Brain (organoid and tissue), 16 donors: ENCODE measurements at places on chromosomes 7 and 10.
A peak's percentile ranks its signal among the peaks of the same experiment; 100 is the strongest.

DNA sequence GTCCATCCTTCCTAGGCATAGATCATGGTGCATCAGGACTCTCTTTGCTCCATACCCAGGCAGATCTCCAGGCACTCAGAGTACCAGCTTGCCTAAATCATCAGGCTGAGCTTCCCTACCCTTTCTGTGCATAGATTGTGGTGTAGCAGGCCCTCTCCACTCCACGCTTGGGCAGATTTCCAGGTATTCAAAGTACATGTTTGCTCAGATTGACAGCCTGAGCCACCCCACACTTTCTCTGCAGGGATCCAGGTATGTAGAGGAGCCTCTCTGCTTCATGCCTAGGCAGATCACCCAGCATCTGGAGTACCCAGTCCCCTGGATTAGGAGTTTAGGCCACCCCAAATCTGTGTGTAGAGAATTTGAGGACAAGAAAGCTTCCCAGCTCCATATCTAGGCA, 957.4 kb upstream of the LRRTM3 start:
- DNase-seq: no peak

GRCh38 chr7:85573844-85574243, 387.0 kb upstream of the SEMA3D start:
- no peak for DNase-seq

GRCh38 chr7:80070391-80070790, 64.2 kb upstream of the GNAI1 start:
- no peak for DNase-seq

DNA sequence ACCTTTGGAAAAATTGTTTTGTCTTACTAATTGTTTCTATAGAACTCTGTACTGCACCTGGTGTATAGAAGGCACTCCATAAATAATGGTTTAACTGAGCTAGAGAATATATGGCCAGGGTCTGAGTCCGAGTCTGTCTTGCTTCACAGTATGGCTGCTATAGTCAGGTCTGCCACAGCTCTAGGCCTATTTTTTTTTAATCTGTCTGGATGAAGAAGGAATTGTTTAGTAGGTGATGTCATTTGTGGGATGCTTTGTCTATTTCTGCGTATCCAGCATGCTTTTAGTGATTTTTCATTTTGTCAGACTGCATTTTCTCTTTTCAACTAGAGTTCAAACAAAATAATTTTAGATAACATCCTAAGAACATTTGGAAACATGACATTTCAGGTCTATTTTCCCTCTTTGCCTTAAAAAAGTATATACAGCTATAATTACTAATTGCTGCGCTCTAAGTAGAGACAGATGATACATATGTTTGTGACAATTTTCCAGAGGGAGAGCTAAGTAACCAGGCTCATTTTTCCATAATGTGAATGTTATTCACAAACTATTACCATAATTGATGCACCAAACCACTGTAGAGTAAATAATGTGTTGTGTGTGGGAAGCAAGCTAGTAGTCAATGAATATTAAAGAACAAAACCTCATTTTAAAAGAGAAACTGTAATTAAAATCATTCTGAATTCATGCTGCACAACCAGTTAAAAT, 361.7 kb downstream of the AUTS2 start:
- peak; percentile 35 for DNase-seq

GRCh38 chr10:67076144-67076543, 150.3 kb downstream of the LRRTM3 start:
- no peak for DNase-seq

GRCh38 chr7:47392241-47392759, 189.6 kb downstream of the TNS3 start:
- DNase-seq: peak; percentile 72

- no peak for DNase-seq
These were observed 114.9 kb upstream of the PTN start for GRCh38 chr7:137458399-137458798.

DNA sequence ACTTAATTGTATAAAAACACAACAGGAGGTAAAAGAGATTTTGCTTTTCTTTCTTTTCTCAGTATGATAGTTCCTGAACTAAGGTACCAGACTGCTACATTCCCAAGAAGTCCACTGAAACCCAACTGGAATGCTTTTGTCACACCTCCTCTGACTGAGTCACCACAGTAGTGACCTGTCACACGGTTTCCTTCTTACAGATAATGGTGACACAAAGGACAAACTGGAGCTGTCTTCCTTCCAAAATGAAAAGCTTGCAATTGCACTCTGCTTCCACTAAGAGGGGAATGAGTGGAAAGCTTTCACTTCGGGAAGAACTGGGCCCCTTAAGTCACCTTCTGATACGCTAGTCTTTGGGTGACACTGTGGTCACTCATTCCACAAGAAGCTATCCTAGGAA, 122.2 kb downstream of the KMT2E start:
- DNase-seq: no peak

- DNase-seq: peak; percentile 57
These were observed 625.5 kb upstream of the GALNT17 start for GRCh38 chr7:70506434-70506833.

GRCh38 chr10:6388261-6388893, 185.6 kb downstream of the PFKFB3 start:
- no peak for DNase-seq

GRCh38 chr7:36659172-36659516, 65.2 kb downstream of the AOAH start:
- DNase-seq: peak; percentile 79

- DNase-seq: no peak
These were observed 161.6 kb downstream of the BICC1 start for GRCh38 chr10:58674251-58674650.
